ENCODE measurements at places on chromosomes 7 and 10.
A peak's percentile ranks its signal among the peaks of the same experiment; 100 is the strongest.

- no peak for DNase-seq
- no peaks in the 10 kb centered on the region for H3K36me3 ChIP-seq
- peaks cover 27% of the 10 kb centered on the region for H3K27me3 ChIP-seq
- no peak overlapping the region for H3K4me3 ChIP-seq
Observed at GRCh38 chr7:45160417-45160881, 2.9 kb downstream of the RAMP3 start.

DNA sequence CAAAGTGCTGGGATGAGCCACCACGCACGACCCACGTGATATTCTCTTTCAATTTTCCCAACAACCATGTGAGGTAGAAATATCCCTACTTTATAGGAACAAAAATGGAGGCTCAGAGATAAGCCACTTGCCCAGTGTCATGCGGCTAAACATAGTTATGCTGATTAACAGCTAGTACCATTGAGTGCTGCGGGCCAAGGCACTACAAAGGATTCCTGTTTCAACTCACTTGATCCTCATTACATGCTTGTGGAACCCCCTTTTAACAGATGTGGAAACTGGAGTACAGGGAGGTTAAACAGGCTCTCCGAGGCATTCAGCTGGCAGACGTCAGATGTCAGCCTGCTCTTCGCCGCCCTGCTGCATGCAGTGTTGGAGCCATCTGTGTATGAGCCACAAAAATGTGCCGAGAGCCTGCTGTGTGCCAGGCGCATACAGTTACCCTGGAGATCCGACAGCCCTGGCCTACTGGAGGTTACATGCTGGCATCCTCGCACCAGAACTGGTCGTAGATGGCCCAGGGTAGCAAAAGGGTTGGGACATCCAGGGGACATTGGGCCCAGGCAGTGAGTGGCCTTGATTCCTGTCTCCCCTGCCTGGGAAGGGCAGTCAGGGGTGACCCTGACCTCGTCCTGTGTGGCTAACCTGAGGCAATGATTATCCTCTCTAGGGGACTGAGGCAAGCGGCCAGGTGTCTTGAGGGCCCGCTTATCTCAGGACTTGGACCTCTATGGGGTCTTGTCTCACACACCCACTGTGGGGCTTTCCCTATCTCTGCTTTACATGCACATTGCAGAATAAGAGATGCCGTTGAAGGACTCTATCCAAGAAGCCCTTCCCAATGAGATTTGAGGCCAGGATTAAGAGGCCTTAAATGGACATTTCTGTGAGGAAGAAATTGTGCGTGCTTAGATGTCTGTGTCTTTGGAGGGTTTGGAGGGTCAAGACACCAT is 18.5 kb upstream of the SRGN start:
- DNase-seq, result no peak
- no peak overlapping the region for H3K27ac ChIP-seq
- peaks cover 17% of the 10 kb centered on the region for H3K4me1 ChIP-seq
- H3K4me3 ChIP-seq, result no peak overlapping the region
- H3K27me3 ChIP-seq, result no peaks in the 10 kb centered on the region

DNA sequence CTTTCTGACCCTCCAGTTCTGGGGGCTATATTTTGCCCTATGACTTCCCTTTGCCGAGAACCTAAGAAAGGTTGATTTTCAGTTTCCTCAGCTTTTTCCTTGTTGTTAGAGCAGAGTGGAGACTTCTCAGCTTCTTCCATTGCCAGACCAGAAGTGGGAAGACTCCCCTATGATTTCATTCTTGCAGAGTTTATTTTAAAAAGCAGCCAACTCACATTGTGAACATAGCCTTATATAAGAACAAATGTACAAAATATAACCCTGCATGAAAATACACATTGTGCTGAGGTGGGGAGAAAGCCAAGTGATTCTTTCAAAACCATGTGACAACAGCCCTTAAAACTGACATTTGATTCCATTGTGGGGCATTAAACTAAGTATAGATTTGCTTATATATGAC is 33.8 kb upstream of the FZD8 start:
- H3K27ac ChIP-seq, result no peak overlapping the region
- no peak for DNase-seq
- H3K36me3 ChIP-seq, result no peaks in the 10 kb centered on the region
- H3K4me3 ChIP-seq, result no peak overlapping the region

- no peaks in the 10 kb centered on the region for H3K36me3 ChIP-seq
- DNase-seq, result no peak
- H3K4me3 ChIP-seq, result no peak overlapping the region
- no peaks in the 10 kb centered on the region for H3K27me3 ChIP-seq
- H3K27ac ChIP-seq, result no peak overlapping the region
- no peaks in the 10 kb centered on the region for H3K4me1 ChIP-seq
Observed at GRCh38 chr7:10584886-10585285, 388.8 kb upstream of the PHF14 start.

GRCh38 chr10:72316748-72317435 is 37.8 kb downstream of the DNAJB12 start:
- H3K27me3 ChIP-seq, result no peaks in the 10 kb centered on the region
- no peak for DNase-seq
- H3K36me3 ChIP-seq, result no peaks in the 10 kb centered on the region
- H3K4me3 ChIP-seq, result peak overlapping the region; percentile 17
